ENCODE measurements at places on chromosomes 5 and 9. TPM values are rescaled to one million over a fixed set of nuclear protein-coding genes. Genes with fewer than 3 reads are reported as not detected.

- no peaks in the 10 kb centered on the region for H3K27me3 ChIP-seq
- H3K36me3 ChIP-seq: no peaks in the 10 kb centered on the region
- H3K4me1 ChIP-seq: peaks cover 33% of the 10 kb centered on the region
- DNase-seq: no peak
These were observed 44.6 kb downstream of the CXXC5 start for GRCh38 chr5:139692679-139693308.

DNA sequence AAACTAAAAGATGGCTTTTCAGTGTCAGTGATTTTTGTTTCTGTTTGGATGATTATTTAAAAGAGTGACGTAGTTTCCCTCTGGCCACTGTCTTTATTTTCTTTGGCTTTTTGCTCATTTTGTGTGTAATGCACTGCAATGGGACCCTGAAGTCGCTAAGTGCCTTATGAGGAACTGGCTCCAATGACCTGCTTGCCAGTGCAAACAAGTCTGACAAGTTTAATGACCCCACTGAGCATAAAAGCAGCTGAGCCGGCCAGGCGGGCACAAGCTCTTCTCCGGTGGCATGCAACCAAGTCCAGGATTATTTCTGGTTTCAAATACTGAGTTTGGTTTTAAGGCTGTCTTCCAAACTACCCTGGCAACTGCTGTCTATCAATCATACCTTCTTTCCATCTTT, 15.6 kb upstream of the GNA14 start:
- DNase-seq: peak; percentile 43
- no peak overlapping the region for H3K4me3 ChIP-seq
- no peaks in the 10 kb centered on the region for H3K4me1 ChIP-seq
- H3K27ac ChIP-seq: no peak overlapping the region

DNA sequence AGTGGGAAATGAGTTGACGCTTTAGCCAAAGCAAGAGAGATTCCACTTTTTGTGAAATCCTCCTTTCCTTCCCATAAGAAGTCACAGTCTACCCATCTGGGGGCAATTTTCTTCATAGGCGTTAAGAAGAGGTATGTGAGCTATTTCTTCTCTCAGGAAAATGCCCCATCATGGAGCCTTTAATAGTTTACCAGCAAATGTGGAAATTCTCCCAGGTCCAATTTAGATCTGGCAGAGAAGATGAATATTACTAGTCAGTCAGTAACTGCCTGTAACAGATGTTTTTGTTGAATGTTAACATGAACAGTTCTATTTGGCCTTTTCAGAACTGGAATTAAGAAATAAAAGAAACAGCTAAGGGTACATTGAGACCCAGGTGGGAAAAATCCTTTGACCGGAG, 156.4 kb upstream of the RFX3 start:
- H3K27ac ChIP-seq: no peak overlapping the region
- H3K36me3 ChIP-seq: no peaks in the 10 kb centered on the region
- no peak overlapping the region for H3K4me3 ChIP-seq
- no peaks in the 10 kb centered on the region for H3K4me1 ChIP-seq
- H3K27me3 ChIP-seq: no peaks in the 10 kb centered on the region
- DNase-seq: no peak

DNA sequence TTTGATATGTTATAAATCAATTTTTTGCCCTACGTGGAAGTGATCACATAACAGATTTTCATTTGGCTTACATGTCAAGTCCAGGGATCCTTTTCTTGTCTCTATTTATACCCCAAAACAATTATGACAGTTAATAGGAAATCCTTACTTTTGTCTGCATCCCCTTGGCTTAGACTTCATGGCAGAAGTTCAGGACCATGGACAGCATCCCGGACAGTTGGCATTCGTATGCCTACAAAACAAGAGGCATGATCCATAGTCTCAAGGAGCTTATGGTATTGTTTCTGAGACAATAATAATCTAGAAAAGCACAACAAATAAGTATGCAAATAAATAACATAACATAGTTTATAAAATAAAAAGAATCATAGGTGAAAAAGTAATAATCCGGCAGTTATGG, 214.3 kb upstream of the GRIA1 start:
- no peaks in the 10 kb centered on the region for H3K4me1 ChIP-seq
- H3K27ac ChIP-seq: no peak overlapping the region
- no peaks in the 10 kb centered on the region for H3K27me3 ChIP-seq
- DNase-seq: peak; percentile 42

GRCh38 chr5:166540156-166540555, 1751.3 kb upstream of the WWC1 start:
- H3K4me3 ChIP-seq: no peak overlapping the region
- no peak for DNase-seq
- no peaks in the 10 kb centered on the region for H3K27me3 ChIP-seq
- no peak overlapping the region for H3K27ac ChIP-seq

DNA sequence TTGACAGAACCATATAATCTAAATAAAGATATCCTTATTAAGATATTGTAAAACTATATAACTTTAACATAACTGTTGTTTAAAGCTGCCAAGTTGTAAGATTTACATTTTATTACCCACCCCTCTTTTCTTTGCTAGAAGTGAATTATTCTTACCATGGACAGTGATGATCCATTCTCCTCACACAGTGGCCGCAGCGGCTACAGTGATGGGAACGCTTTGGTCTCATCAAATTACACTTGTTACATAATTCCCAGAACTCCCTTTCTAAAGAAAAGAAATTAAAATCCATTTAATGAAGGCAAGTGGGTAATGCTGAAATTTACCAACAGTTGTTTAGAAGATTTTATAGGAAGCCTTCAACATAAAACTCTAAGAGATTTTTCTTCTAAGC, 31.2 kb downstream of the ZDHHC21 start:
- no peaks in the 10 kb centered on the region for H3K27me3 ChIP-seq
- no peak for DNase-seq
- no peak overlapping the region for H3K4me3 ChIP-seq
- H3K36me3 ChIP-seq: no peaks in the 10 kb centered on the region
- H3K4me1 ChIP-seq: no peaks in the 10 kb centered on the region
- H3K27ac ChIP-seq: no peak overlapping the region

- H3K4me1 ChIP-seq: no peaks in the 10 kb centered on the region
- no peak overlapping the region for H3K4me3 ChIP-seq
- DNase-seq: no peak
- peaks cover 4% of the 10 kb centered on the region for H3K27me3 ChIP-seq
- no peak overlapping the region for H3K27ac ChIP-seq
These were observed 6.8 kb upstream of the RNF180 start for GRCh38 chr5:64158827-64159226.

DNA sequence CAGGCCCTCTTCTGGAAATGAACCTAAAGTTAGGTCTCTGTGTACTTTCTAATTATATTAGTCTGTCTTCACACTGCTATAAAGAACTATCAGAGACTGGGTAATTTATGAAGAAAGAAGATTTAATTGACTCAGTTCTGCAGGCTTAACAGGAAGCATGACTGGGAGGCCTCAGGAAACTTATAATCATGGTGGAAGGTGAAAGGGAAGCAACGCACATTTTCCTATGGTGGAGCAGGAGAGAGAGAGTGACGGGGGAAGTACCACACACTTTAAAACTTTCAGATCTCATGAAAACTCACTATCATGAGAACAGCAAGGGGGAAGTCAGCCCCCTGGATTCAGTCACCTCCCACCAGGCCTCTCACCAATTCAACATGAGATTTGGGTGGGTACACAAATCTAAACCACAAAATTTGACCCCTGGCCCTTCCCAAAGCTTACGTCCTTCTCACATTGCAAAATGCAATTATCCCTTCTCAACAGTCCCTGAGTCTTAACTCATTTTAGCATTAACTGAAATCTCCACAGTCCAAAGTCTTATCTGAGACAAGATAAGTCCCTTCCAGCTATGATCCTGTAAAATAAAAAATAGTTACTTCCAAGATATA, 40.7 kb downstream of the TRIP13 start:
- H3K36me3 ChIP-seq: no peaks in the 10 kb centered on the region
- H3K4me1 ChIP-seq: no peaks in the 10 kb centered on the region
- peak overlapping the region; percentile 44 for H3K27ac ChIP-seq
- H3K4me3 ChIP-seq: no peak overlapping the region
- no peaks in the 10 kb centered on the region for H3K27me3 ChIP-seq
- no peak for DNase-seq

DNA sequence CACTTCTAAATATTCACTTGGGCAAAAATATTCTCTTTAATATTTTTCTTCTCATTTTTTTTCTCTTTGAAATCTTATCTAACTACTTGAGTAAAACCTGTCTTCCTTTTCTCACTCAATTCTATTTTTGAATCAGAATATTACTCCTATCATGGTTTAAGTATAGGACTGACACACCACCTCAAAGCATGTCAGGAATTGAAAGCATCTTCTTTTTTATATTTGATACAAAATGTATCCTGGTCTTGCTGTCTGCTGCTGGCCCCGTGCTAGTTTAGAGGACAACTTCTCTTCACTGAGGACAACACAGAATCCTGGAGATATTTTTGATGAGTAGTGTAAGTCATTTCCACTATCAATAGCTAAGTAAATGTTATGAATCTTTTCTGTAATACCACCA, 383.6 kb downstream of the GADD45G start:
- no peaks in the 10 kb centered on the region for H3K27me3 ChIP-seq
- H3K4me3 ChIP-seq: no peak overlapping the region
- no peak for DNase-seq
- H3K27ac ChIP-seq: no peak overlapping the region
- H3K36me3 ChIP-seq: no peaks in the 10 kb centered on the region

DNA sequence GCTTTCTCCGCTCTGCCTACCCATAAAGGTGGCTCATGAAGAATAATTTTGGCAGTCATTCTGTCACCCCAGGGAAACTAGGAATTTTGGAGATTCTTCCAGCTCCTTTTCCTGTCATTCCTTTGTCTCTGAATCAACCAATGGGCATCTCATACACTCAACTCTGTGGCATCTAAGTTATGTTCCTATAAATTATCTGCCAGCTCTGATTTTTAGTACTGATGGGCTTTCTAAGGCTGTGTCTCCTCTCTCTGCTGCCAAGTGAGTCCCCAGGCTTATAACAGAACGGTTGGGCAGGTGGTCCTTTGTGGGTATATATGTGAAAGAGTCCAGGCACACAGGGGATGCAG, 226.8 kb downstream of the NMUR2 start:
- no peak overlapping the region for H3K4me3 ChIP-seq
- H3K27me3 ChIP-seq: no peaks in the 10 kb centered on the region
- H3K27ac ChIP-seq: no peak overlapping the region

DNA sequence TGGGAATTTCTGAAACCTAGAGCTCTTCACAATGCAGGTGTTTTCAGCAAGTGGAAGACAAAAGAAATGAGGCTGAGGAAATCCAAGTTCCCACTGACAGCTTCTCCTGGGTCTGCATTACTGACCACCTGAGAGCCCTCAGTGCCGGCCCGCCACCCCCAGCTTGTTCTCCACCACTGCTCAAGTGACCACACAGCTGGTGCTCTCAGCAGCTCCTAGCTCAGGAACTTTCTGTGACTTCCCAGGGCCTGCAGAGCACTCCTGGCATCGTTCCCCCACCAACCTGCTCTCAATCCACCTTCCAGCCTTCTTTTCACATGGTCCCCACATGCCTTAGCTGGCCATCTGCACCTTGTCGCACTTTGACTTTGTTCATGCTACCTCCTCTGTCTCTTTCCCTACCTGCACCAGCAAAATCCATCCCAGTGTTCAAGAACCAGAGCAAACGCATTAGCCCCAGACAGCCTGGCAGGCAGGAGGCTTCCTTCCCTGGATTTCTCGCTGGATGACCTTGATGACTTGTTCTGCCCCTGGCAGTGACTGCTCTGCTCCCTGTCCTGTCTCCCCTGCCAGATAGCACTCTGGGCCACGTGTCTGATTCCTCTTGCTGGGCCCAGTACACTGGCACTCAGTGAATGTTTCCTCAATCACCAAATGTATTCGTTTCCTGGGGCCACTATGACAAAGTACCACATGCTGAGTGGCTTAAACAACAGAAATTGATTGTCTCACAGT, 35.1 kb upstream of the NANS start:
- H3K27me3 ChIP-seq: no peaks in the 10 kb centered on the region
- no peak overlapping the region for H3K4me3 ChIP-seq
- no peak overlapping the region for H3K27ac ChIP-seq

DNA sequence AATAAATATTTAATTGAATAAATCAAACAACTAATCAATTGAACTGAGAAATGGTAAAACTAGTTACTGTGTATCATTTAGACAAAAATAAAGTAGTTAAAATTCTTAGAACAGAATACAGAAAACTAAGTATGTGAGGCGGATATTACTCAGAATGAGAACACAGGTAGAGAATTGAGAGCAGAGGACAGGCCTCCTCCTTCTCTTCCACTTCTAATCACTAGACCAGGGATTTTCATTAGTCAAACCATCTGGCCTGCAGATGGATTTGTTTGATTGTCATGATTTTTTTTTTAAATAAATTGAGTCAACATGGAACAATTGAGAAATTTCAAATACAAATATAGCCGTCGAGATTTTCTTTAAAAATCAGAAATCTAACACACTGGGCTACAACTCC, 198.6 kb upstream of the HMHB1 start:
- H3K4me1 ChIP-seq: no peaks in the 10 kb centered on the region
- no peak for DNase-seq
- H3K27ac ChIP-seq: no peak overlapping the region
- no peak overlapping the region for H3K4me3 ChIP-seq

GRCh38 chr9:86756576-86757381, 190.5 kb downstream of the GAS1 start:
- H3K4me3 ChIP-seq: no peak overlapping the region
- H3K36me3 ChIP-seq: no peaks in the 10 kb centered on the region
- no peak overlapping the region for H3K27ac ChIP-seq

DNA sequence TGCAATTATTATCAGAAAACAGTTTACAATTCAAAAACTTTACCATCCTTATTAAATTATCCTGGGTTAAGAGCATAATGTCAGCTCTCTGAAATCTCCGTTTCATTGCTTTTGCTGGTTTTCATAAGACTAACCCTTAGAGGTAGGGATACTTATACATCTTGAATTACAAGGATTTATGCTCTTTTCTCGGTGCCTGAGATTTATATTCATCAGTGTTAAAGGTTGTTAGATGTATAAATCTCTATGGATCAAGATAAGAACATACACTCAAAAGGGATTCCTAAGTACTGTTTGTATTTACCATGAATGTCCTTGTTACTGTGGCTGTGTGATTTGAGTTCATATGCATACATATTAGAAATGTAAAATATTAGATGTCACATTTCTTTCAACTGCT, 684.7 kb downstream of the EFNA5 start:
- H3K27ac ChIP-seq: no peak overlapping the region
- H3K4me1 ChIP-seq: no peaks in the 10 kb centered on the region
- no peaks in the 10 kb centered on the region for H3K36me3 ChIP-seq
- H3K4me3 ChIP-seq: no peak overlapping the region
- no peaks in the 10 kb centered on the region for H3K27me3 ChIP-seq

GRCh38 chr5:76982450-76982849, 29.6 kb downstream of the CRHBP start:
- no peaks in the 10 kb centered on the region for H3K27me3 ChIP-seq
- H3K4me1 ChIP-seq: no peaks in the 10 kb centered on the region
- no peak overlapping the region for H3K4me3 ChIP-seq
- no peak for DNase-seq
- H3K36me3 ChIP-seq: no peaks in the 10 kb centered on the region
- H3K27ac ChIP-seq: no peak overlapping the region

- H3K27me3 ChIP-seq: no peaks in the 10 kb centered on the region
- H3K27ac ChIP-seq: no peak overlapping the region
- H3K36me3 ChIP-seq: no peaks in the 10 kb centered on the region
- no peak for DNase-seq
These were observed 846 bp upstream of the NSG2 start for GRCh38 chr5:174044466-174045254.

Gene C5orf46
- not detected for total RNA-seq

Gene NXNL2
- 0.29 TPM for total RNA-seq

Gene HBEGF
- total RNA-seq: 33.8 TPM

Gene TYRP1
- 5.6 TPM for total RNA-seq

Gene LIX1
- total RNA-seq: not detected

Gene PCDHGA2
- 2.0 TPM for total RNA-seq

Gene MORN5
- total RNA-seq: 3.0 TPM

Gene CTSV
- total RNA-seq: 1.1 TPM

Gene SH3GL2
- total RNA-seq: 0.84 TPM

All from left lung (tissue), 14 donors.